ENCODE measurements at places on chromosomes 13 and 19.

GRCh38 chr19:1672769-1673644 is 20.6 kb upstream of the TCF3 start:
- DNase-seq, result no peak
- no peak overlapping the region for H3K27ac ChIP-seq
- peaks cover 72% of the 10 kb centered on the region for H3K27me3 ChIP-seq
- no peaks in the 10 kb centered on the region for H3K36me3 ChIP-seq

GRCh38 chr19:34676697-34677385 is at the start of gene SCGB2B2:
Gene SCGB2B2 (minus strand): TSS chr19:34677159. CDS start chr19:34594563, 82,596 bp downstream.
- H3K36me3 ChIP-seq, result peaks cover 35% of the 10 kb centered on the region
- peak within 1 kb of the TSS; percentile 84 for H3K4me3 ChIP-seq
- peaks cover 5% of the 10 kb centered on the region for H3K4me1 ChIP-seq
- no peak for DNase-seq
- H3K27me3 ChIP-seq, result no peaks in the 10 kb centered on the region
- H3K27ac ChIP-seq, result peak within 1 kb of the TSS; percentile 85

GRCh38 chr19:48284896-48285295 is 15.0 kb downstream of the ZNF114 start:
- no peak overlapping the region for H3K4me3 ChIP-seq
- H3K4me1 ChIP-seq, result peaks cover 9% of the 10 kb centered on the region
- no peaks in the 10 kb centered on the region for H3K36me3 ChIP-seq
- no peaks in the 10 kb centered on the region for H3K27me3 ChIP-seq

DNA sequence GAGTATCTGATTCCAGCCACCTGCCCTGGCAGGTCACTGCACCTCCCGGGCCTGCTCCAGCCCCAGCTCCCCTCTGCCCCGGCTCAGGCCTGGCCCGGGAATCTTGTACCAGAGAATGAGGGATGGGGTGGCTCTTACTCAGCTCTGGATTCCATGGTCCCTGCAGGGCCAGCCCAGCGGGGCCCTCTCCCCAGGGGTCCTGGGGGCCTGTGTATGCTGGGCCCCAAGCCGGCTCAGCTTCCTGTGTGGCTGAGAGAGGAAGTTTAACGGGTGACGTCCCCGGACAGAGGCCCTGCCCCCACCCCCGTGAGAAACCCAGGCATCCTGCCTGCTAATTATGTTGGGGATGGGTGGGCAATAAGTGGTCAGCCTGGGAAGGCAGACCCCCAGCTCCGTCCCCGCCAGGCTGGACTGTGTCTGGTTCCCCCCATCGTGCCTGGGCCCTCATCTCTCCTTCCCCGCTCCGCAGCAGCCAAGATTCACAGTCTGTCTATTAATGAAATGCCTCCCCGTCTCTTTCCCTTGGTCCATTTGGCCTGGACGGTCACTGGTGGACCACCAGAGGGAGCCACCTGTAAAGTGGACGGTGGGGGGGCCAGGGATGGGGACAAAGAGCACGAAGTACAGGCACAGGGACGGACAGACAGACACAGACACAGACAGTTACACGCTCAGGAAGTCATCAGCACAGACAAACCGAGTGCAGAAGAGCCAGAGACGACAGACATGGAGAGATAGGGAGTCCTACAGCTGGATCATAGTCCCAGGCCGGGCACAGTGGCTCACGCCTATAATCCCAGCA is at the start of gene DENND1C:
Gene DENND1C (minus strand): TSS at position 247 of the 802 bp plus-strand sequence. CDS start 92 bp downstream, at position 155.
- H3K36me3 ChIP-seq, result no peaks in the 10 kb centered on the region
- peaks cover 17% of the 10 kb centered on the region for H3K4me1 ChIP-seq
- H3K4me3 ChIP-seq, result no peak within 1 kb of the TSS
- H3K27me3 ChIP-seq, result peaks cover 43% of the 10 kb centered on the region

DNA sequence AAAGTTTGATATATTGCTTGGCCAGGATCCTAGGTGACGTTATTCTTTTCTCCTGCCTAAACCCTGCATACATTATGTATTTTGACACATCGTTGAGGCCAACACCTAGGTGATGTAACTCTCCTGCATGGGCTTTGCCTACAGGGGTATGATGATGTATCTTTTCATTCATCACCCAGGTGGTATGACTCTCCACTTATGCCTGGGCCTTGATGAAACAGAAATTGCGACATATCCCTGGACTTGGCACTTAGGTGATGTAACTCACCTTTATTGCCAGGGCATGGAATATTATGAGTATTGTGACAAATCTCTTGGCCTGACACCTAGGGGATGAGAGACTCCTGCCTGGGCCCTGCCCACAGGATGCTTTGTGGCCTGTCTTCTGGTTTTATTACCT is 18.5 kb upstream of the ZNF681 start:
- H3K27ac ChIP-seq, result no peak overlapping the region
- H3K4me1 ChIP-seq, result no peaks in the 10 kb centered on the region
- H3K27me3 ChIP-seq, result no peaks in the 10 kb centered on the region
- DNase-seq, result no peak
- H3K36me3 ChIP-seq, result peaks cover 2% of the 10 kb centered on the region

DNA sequence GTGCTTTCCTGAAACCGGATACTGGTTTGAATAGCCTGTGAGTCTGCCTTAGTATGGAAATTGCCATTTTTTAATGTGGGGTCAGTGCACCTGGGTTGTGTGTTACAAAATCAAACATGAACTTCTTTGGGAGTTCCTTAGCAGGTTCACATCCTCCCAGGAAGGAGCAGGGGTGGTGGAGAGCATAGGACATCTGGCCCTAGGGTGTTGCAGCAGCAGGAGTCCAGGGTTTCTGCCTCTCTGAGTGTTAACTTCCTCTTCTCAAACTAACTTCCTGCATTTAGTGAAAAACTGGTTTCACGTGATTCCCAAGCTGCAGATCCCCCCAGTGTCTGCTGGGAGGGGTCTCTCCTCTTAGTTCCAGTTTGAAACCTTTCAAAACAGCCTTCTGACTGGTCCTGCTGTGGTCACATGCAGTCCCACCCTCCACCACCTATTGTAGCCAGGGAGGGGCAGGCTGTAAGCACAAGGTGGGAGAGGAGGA is 7.2 kb downstream of the RNASEH2B start:
- H3K4me1 ChIP-seq, result peaks cover 2% of the 10 kb centered on the region
- DNase-seq, result peak; percentile 9
- no peaks in the 10 kb centered on the region for H3K36me3 ChIP-seq

DNA sequence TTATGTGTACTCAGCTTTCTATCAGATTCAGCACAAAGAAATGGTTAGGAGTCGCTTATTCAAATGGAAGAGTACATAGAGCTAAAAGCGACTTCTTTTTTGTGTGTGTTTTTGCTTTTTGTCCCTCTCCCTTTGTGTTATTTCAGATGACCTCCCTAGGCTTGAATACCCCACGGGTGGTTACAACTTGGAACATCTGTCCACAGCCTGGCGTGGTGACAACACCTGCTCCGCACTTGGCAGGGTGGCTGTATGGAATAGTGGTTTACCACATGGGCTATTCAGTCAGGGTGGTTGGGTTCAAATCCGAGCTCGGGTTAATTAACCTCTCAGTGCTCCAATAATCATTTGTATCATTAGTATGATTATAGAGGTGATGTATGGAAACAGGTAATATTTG is 151.6 kb upstream of the FREM2 start:
- no peaks in the 10 kb centered on the region for H3K4me1 ChIP-seq
- no peaks in the 10 kb centered on the region for H3K36me3 ChIP-seq
- DNase-seq, result no peak
- H3K4me3 ChIP-seq, result no peak overlapping the region

DNA sequence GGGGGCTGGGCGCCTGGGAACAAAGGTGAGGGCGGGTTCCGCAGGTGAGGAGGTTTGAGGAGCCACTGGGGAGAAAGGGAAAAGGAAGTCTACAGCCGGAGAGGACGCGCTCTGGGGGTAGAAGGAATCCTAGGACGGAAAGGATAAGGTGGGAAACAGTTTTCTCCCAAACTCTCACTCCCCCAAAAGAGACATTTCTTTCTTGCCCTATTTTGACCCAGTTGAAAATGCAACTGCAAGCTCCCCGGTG is 651 bp upstream of the POLR1D start:
- H3K4me1 ChIP-seq, result peaks cover 4% of the 10 kb centered on the region
- H3K27ac ChIP-seq, result peak overlapping the region; percentile 85

- H3K4me3 ChIP-seq, result no peak overlapping the region
- peak; percentile 73 for DNase-seq
- H3K36me3 ChIP-seq, result no peaks in the 10 kb centered on the region
- H3K27ac ChIP-seq, result no peak overlapping the region
- H3K4me1 ChIP-seq, result peaks cover 2% of the 10 kb centered on the region
Observed at GRCh38 chr13:106052200-106052767, 483.2 kb downstream of the EFNB2 start.

DNA sequence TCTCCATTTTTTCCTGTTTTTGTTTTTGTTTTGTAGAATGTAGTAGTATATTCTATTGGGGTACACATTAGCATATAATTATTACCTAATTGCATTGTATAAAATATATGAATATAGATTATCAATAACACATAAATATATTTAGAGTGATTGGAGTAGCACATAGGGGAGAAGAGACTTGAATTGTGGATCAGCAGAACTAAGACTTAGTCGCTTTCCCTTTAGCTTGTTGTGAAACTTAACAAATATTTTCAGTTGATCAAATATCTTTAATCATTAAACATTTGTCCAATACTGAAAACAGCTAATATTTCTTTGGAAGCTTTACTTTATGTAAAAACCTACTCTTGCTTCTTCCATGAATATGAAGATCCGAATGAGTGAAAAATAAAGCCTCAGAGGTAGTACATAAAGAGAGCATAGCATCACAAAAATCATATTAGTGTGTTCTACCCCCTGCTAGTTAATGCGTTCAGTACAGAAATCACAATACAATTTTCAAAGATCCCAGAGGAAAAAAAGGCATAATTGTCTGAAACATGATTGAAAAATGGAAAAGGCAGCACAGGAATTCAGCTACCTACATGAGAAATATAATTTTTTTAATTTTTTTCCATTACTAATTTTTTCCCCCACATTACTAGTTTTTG is 1348.0 kb upstream of the PRR20A start:
- no peak for DNase-seq
- no peak overlapping the region for H3K27ac ChIP-seq
- no peak overlapping the region for H3K4me3 ChIP-seq
- H3K27me3 ChIP-seq, result no peaks in the 10 kb centered on the region
- H3K36me3 ChIP-seq, result no peaks in the 10 kb centered on the region

- H3K4me3 ChIP-seq, result no peak overlapping the region
- no peak overlapping the region for H3K27ac ChIP-seq
- H3K36me3 ChIP-seq, result peaks cover 3% of the 10 kb centered on the region
- peaks cover 2% of the 10 kb centered on the region for H3K4me1 ChIP-seq
- no peak for DNase-seq
Observed at GRCh38 chr13:44426461-44426860, 52.8 kb downstream of the SERP2 start.

DNA sequence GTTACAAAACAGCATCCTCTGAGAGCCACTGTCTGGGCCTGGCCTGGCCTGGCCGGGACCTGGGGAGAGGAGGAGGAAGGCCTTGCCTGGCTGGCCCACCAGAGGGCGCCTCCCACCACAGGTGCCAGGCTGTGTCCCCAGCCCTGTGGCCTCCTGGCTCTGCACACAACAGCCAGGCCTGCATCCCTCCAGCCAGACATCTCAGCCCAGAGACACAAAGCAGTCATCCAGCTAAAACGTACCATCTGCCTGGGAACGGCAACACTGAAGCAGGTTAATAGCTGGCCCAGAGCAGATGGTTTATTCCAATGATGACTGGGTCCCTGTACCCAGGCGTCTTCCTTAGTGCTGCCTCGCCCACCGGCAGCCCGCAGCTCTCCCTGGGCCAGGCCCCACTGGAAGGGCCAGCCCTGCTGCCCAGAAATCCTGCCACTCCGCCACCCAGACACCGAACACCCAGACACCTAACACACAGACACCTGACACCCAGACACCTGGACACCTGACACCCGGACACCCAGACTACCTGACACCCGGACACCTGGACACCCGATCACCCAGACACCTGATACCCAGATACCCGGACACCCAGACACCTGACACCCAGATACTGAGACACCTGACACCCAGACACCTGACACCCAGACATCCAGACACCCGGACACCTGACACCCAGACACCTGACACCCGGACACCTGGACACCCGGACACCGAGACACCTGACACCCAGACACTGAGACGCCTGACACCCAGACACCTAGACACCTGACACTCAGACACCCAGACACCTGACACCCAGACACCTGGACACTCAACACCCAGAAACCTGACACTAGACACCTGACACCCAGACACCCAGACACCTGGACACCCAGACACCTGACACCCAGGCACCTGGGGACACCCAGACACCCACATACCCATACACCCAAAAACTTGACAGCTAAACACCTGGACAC is 20.1 kb downstream of the C19orf12 start:
- H3K4me3 ChIP-seq, result no peak overlapping the region
- no peak overlapping the region for H3K27ac ChIP-seq
- no peaks in the 10 kb centered on the region for H3K27me3 ChIP-seq
- DNase-seq, result peak; percentile 75
- peaks cover 2% of the 10 kb centered on the region for H3K4me1 ChIP-seq
- H3K36me3 ChIP-seq, result no peaks in the 10 kb centered on the region

GRCh38 chr13:86020351-86021002 is 221.3 kb upstream of the SLITRK6 start:
- H3K36me3 ChIP-seq, result no peaks in the 10 kb centered on the region
- DNase-seq, result peak; percentile 76
- H3K4me3 ChIP-seq, result no peak overlapping the region

DNA sequence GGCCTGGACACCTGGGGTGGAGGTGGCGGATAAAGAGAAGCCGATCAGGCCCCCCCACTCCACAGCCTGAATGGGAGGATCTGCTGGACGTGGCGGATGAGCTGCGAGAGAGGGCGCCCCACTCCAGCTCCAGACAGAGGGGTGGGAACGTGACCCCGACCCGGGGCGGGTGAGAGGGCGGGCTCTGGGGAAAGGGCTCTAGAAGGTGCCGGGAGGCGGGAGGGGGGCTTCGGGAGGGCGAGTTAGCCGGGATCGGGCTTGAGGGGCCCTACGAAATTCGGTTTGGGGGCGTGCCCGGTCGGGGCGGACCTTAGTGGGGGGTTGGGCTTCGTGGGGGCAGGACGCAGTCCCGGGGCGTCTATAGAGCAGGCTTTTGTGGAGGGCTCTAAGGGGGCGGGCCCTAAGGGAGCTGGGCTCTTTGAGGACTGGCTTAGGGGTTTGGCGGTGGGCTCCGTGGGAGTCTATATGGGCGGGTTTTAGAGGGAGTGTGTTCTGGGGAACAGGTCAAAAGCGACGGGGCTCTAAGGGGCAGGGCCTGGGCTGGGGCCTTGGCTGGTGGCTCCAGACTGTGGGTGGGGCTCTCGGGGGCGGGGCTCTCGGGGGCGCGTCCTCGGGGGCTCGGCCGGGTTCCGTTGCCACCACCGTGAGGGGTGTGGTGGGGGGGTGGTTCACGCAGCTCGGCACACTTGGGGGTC is 4.1 kb upstream of the NANOS3 start:
- H3K36me3 ChIP-seq, result no peaks in the 10 kb centered on the region
- H3K4me1 ChIP-seq, result peaks cover 7% of the 10 kb centered on the region
- peak overlapping the region; percentile 42 for H3K4me3 ChIP-seq
- DNase-seq, result no peak

Data from mesenchymal stem cell (in vitro differentiated cells and primary cell).